SIG-M5 (cell line): ENCODE measurements at places on chromosomes 13 and 19.

GRCh38 chr13:76570510-76570971 lies 315.7 kb downstream of the KCTD12 start:
- DNase-seq, result no peak

GRCh38 chr19:37874784-37875183 lies 31.6 kb downstream of the WDR87 start:
- DNase-seq, result no peak

DNA sequence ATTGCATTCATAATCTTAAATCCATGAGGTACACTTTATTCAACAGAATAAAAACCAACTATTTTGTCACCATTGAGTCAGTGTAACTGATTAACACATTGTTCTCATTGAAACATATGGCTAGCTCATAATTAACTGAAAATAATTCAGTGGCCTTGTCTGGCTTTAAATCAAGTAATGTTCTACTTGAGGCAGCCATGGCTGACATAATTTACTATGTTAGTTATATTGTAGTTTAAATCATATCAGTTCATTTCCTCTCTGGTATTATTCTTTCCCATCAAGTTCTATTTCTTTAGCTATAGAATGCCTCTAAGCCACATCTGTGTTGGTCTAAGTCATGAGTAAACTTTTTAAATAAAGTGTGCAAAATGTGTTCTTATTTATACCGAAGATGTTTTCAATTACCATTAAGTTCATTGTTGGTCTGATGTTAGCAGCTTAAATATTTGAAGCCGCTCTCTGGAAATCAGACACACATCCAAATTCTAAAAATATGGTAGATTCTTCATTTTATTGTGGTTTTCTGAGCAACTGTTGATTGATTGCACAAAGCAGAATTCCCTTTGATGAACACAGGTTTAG lies 393.7 kb downstream of the GPC6 start:
- no peak for DNase-seq

DNA sequence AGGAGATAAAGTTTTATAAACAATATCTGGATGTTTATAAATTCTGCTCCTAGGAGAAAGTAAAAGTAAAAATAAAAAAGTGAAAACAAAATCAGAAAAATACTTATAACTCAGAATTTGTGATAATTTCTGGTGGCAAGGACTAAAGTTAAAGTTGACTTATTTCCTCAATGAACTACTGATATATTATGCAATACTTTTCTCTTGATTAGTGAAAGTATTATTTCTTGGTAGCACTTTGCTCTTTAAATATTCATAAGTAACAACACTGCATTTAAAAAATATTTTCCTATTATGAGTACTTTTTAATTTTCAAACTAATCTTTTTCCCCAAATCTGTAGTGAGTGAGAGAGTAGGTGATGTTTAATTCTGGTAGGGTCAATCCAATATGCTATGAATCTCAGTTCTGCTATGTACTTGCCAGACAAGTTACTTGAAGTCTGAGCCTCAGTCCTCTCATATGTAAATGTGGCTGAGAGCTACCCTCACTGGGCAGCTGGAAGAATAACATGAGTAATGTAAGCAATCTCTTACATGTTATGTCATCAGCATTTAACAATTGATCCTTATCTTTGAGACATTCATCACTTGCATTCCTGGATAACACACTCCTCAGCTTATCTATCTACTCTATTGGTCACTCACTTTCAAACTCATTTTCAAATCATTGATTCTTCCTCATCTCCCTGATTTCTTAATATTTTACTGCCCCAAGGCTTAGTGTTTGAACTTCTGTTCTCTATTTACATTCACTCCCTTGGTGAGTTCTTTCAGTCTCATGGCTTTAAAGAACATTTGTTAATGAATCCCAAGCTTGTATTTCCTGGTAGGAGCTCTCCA lies 239.0 kb downstream of the RGCC start:
- no peak for DNase-seq

GRCh38 chr19:33906578-33907335 lies 110.1 kb downstream of the KCTD15 start:
- no peak for DNase-seq

GRCh38 chr13:99294958-99295357 lies 12.2 kb downstream of the GPR183 start:
- no peak for DNase-seq

DNA sequence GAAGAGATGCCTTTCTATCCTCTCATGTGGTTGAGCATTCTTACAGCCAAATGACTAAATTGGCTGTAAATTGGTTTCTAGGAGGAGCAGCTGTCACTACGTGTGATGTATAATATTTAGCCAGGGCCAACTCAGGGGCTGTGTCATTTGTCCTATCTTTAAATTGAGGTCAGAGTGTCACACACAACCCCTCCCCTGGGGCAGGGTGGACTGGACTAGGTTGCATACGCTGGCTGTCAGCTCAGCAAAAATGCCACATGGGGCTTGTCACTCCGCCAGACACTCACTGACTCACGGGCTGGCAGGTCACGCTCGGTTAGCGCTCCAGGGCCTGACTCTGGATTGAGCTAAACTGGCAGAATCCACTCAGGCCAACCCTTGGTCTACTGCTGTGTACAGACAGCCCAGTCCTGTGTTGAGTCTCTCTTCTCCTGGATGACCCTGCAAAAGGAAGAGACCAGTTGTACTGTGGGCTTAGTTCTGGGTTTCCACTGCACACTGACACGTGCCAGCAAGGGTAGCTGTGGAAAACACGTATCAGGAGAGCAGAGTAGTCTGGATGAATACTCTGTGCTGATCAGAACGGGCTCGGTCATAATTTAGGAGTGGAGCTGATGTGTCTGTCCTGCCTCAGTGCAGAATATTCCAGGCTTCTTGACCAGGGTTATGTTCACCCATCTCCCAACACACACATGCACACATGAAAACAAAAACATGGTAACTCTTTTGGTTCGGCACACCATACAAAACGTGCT lies 29.1 kb downstream of the SHISA2 start:
- no peak for DNase-seq
